Fibroblast of lung (primary cell): ENCODE measurements at places on chromosomes 16 and 17.

DNA sequence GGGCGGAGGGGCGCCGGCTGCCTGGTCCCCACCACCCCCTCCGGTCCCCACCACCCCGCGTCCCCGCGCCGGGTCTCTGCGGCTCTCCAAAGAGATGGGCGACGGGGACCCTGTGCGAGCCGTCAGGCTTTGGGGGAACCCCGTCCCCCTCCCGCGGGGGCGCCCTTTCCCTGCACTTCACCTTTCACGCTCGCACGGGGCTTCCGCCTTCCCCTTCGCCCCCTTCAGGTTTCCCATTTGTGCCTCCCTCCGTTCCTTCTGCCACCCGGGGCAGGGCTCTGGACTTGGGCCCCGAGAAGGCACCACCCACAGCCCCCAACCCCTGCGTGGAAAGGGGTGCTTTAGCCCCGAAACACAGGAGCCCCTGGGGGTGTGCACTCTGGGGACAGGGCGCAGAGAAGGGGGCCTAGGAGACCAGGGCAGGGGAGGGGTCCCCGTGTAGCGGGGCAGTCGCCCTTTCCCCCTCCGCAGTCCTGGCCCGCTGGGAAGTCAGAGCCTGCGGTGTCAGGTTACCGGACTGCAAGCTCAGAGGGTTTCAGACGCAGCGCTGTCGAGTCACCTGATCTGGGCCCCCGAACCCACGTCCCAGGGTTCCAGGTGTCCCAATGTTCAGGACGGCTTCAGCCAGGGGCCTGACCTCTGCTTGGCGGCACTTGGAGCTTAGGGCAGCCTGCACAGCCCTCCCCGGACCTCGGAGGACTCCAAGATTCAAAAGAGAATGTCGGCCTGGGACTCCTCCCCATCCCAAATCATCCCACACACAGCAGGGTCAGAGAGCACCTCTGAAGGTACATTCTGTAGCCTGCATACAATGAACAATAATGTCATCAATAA, 6.7 kb upstream of the CCDC92B start:
- DNase-seq, result no peak

- DNase-seq, result no peak
Measured at GRCh38 chr16:61653544-61653943, 382.7 kb downstream of the CDH8 start.

DNA sequence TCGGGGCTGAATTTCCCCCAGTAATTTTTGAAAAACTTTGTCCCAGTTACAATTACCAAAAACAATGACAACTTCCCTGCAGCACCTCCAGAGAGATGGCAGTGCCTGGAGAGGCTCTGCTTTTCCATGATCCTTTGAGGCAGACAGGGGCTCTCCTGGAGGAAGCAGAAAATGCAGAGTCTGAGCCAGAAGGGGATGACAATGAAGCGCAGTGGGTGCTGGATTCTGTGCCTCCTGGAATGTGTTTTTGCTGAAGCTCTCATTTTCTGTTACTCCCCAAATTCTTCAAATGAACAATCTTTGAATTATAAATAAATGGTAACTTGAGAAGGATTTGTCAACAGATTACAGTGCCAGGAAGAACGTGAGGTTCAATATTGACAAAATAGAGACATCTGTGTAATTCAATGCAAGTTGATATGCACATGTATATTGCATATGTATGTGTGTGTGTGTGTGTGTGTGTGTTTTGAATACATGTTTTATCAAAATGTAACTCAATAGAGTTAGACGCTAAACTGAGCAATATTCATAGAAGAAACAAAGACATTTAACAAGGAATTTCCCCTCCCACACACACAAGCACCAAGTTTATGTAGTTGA, 9.7 kb upstream of the RUSF1 start:
- DNase-seq, result no peak

GRCh38 chr16:69376393-69377059, 9.3 kb downstream of the TERF2 start:
- DNase-seq, result no peak

- no peak for DNase-seq
Measured at GRCh38 chr17:80461528-80462160, 14.8 kb downstream of the NPTX1 start.

- no peak for DNase-seq
Measured at GRCh38 chr17:38914741-38915638, 10.4 kb upstream of the LASP1NB start.
